ENCODE measurements at places on chromosomes 4 and X. TPM values are rescaled to one million over a fixed set of nuclear protein-coding genes. Genes with fewer than 3 reads are reported as not detected.

The CCDC158 gene
- total RNA-seq = 0.37 TPM

The TRPC5OS gene
- total RNA-seq = not detected

The MBNL3 gene
- 1.5 TPM for total RNA-seq

The LRIT3 gene
- total RNA-seq = 0.11 TPM

The NLGN4X gene
- not detected for total RNA-seq

The PLS3 gene
- total RNA-seq = 406 TPM

The GPR119 gene
- total RNA-seq = not detected

Measured in uterine smooth muscle cell (primary cell).